A673 (cell line): ENCODE measurements at places on chromosomes 13 and 19.

DNA sequence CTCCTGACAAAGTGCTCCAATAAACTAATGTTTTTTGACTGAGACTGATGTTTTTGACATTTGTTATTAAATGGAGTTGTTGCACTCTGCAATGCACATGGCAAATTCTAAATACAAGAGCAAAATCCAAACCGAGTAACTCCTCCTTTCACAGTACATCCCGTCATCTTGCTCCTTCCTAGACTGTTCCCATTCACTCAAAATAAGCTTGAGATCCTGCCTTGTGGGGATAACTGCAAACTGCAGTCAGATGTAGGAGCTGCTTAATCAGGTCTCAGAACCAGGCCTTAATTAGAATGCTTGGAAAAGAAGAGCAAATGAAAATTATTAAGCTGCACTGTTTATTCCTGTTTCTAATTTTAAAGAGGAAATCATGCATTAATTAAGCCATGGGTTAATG is 134.8 kb upstream of the SPRY2 start:
- no peak for DNase-seq

DNA sequence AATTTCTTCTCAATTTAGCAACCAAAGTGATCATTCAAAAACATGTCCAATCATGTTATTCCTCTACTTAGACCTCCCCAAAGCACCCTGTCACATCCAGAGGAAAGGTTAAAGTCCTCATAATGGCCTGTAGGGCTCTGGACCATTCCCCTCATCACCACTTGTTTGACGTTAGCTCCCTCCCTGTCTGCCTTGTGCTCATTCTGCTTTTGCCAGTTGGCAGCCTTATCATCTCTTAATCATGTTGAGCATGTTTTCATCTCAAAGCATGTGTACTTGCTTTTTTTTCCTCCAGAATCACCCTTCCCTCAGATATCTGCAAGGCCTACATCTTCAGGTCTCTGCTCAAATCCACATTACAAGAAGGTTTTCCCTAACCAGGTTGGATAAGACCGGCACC is 25.9 kb downstream of the UBAC2 start:
- DNase-seq, result no peak

DNA sequence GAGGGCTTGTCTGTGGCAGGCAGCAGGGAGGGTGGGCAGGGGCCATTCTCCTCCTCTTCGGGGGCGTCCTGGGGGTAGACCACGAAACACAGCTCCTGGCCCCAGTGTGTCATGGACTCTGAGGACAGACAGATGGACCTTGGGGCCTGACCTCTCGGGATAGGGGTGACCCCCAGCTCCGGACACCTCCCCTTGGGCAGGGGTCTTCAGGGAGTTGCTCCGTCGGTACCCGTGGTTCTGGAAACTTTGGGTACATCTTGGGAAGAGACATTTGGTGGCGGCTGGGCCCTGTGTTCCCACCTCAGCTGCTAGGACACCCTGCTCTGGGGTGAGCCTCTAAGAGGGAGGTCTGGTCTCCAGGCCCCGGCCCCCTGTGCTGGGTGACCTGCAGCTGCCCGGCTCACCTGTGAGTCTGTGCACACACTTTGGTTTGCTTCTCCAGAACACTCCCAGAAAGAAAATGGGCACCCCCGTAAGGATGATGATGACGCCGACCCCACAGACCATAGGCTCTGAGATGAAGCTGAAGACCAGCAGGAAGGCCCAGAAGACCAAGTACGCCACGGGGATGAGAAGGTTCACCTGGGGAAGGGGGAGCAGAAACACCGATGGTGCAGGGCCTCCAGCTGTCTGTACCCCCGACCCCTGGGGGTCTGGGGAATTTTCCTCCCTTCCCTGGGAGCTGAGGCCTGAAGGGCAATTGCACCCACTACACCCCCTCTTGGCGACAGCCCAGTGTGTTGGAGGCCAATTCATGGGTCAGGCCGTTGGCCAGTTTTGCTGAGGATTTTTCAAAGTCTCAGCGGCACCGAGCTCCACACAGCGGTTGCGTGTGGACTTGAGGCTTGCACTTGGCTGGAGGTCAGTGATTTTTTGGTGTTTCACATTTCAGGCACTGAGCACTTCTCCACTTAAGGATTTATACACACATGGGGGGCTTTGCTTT is 15.0 kb downstream of the LRP3 start:
- no peak for DNase-seq

DNA sequence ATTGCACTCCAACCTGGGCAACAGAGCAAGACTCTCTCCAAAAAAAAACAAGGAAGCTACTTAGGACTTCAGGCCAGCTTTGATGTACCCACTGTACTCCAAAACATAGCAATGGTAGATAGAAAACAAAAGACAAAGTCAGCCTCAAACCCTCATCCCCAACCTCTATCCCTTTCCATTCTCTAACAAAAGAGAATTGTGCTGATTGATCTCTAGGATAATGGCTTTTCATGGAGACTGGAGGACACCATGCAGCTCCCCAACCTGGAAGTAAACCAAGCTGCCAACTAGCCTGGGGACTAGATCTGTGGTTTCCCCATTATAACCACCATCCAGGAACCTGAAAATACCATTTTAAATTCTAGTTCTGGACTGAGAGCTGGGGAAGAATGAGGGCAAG is 4.3 kb upstream of the ZDHHC20 start:
- no peak for DNase-seq

DNA sequence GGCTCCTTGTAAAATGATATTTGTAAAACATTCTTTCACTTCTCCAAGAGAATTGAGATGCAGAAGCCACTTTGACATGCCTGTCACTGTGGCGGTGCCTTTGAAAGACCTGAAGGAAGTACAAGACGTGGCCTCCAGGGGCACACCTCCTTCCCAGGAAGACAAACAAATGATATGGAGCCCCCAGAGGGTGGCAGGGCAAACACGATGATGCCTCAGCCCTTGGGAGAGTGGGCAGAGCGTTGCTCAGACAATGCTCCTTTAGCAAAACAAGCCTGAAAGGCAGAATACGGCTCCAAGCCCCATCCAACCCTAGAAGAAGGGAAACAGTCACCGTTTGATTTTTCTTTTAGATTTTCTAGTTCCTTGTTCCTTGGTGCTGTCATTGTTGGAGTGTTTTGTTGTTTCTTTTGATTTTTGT is 9.2 kb upstream of the ATP12A start:
- peak; percentile 74 for DNase-seq

- no peak for DNase-seq
These were observed 1.1 kb downstream of the DHRS12 start for GRCh38 chr13:51802631-51803418.

DNA sequence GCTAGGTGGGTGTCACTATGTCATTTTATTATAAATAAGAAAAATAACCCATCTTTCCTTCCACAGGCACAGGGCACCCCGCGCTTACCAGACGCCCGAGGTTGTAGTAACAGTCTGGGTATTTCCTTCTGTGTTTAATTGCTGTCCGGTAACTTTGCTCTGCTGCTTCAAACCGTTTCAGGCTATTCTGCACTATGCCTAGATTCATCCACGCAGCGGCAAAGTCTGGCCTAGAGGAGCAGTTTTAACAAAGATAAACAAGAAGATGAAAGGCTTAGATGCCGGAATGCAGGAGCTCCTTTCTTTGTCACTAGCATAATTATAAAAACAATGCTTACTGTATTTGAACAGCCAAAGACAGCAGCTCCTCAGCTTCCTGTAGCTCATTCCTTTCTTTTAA is 36.9 kb upstream of the GGACT start:
- DNase-seq, result no peak

DNA sequence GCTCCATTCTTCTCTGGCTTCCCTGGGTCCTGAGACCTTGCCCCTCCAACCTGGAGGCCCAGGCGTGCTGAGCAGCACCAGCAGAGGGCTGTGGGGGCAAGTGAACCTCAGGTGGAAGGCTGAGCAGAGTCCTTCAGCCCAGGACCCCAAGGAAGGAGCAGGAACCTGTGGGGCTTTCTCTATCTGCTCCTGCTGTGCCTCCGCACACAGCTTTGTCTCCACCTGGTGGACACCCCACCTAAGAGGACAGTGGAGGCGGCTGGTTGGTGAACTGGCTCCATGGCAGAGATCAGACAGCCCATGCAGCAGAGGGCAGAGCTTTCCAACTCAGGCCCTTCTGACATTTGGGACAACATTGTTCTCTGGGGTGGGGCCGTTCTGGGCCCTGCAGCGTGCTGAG is 19.7 kb downstream of the ZFR2 start:
- DNase-seq, result peak; percentile 38

DNA sequence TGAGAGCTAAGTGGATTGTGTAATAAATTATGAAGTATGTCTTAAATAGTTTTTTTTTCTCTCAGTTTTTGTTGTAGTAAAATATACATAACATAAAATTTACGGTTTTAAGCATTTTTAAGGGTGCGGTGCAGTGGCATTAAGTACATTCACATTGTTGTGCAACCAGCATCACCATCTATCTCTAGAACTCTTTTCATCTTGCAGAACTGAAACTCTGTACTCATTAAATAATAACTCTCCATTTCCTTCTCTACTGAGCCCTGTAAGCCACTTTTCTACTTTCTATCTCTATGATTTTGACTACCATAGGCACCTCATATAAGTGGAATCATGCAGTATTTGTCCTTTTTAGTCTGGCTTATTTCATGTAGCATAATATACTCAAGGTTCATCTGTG is 87.1 kb downstream of the GJA3 start:
- no peak for DNase-seq

GRCh38 chr13:95137096-95137495 is 164.2 kb downstream of the ABCC4 start:
- DNase-seq, result peak; percentile 71

DNA sequence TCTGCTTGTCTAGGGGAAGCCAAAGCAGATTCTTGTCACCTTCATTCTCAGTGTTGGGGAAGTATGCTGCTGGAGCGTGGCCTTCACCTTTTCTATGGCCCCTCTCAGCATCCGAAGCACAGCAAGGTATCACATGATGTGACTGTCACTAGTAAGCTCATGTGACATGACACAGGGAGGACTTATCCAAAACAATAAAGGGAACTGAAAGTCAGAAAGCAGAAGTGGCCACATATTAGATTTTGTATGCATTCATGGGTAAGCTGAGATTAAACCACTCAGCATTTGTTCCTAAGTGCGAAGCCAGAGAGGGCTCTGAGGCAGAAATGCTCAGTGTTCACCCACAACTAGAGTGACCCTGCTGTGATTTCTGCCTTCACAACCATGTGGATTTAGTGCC is 72.8 kb upstream of the PCDH8 start:
- DNase-seq, result no peak

DNA sequence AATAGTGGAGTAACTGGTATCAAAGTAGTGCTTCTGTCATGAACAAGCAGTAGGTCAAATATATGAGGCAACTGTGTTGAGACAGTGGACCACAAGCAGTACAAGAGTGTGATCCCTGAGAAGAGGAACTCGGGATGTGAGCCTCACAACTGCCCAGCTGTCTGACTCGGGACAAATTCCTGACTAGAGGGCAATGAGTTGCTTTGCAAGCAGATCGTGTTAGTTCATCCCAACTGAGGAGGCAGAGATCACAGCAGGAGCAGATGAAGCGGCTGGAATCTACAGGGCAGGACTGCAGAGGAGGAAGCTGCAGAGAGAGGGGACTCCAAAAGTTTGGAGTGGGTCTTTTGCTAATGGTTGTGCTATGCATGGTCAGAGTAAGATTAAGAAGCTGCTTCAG is 741.1 kb downstream of the DIAPH3 start:
- DNase-seq, result no peak

DNA sequence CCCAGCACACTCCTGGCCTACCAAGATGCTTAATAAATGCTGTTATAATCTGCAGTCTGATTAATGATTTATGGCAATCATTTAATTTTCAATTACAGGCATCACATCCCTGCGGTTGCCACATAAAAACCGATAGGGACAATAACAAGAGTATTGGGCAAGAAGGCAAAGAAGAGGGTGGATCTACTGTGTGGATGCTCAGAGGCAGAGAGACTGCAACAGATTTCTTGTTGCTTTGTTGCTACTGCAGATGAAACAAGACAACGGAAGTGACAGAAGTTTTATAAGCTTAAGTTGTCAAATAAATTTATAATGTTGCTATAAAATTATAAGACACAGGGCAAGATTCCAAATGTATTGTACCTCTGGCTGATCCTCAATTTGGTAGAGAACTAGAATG is 154.8 kb downstream of the ABCC4 start:
- DNase-seq, result peak; percentile 55

DNA sequence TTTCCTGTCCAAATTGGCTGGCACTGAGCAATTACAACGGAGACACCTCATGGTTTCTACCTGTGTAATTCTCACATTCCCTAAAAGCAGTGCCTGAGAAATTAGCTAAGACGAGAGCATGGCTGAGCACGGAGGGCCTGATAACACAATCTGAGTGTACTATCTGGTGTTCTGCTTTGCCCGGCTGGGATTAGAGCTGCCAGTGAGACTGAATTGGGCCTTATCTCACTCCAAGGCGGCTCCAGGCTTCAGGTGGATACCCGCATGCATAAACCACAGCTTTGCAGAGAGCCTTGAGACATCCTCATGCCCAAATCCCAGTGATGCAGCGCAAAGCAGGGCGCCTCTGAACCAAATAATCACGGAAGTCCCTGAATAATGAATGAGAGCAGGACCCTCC is 172.3 kb downstream of the OXGR1 start:
- DNase-seq, result no peak

- DNase-seq, result no peak
These were observed 195.1 kb downstream of the NDFIP2 start for GRCh38 chr13:79675931-79676660.

- no peak for DNase-seq
These were observed 23.0 kb upstream of the IRS2 start for GRCh38 chr13:109809216-109809932.

GRCh38 chr13:29165216-29165615 is 345.1 kb downstream of the MTUS2 start:
- no peak for DNase-seq

DNA sequence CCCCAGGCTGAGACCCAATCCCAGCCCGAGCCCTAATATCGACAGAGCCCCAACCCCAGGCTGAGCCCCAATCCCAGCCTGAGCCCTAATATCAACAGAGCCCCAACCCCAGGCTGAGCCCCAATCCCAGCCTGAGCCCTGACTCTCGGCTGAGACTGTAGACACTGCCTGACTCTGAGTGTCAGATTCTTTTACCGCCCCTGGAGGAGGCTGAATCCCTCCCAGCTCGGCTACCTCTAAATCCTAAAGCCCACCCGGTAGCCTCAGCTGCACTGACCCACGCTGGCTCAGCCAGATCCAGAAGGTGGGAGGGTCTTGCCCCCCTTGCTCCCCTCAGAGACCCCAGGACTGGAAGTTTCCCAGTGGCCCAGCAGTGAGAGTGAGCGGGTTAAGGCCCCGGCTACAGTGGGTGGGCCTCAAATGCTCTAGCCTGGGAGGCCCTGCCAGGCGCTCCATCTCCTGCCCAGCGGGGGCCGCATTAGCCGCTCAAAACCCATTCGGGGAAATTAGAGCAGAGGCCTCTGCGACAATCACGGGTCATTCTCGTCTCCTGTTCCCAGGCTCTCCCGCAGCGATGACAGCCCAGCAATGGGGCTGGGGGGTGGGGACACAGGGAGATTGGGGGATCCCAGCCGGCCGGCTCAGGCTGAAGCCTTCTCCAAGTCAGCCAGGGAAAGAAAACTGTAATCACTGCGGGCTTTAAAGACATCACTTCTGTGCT is 43.8 kb downstream of the ZNRF4 start:
- DNase-seq, result peak; percentile 67
